ENCODE measurements at places on chromosomes 12 and 14. TPM values are rescaled to one million over a fixed set of nuclear protein-coding genes. Genes with fewer than 3 reads are reported as not detected.

- no peaks in the 10 kb centered on the region for H3K27me3 ChIP-seq
- DNase-seq: no peak
- H3K4me3 ChIP-seq: no peak overlapping the region
These were observed 35.4 kb upstream of the AACS start for GRCh38 chr12:125029761-125030358.

DNA sequence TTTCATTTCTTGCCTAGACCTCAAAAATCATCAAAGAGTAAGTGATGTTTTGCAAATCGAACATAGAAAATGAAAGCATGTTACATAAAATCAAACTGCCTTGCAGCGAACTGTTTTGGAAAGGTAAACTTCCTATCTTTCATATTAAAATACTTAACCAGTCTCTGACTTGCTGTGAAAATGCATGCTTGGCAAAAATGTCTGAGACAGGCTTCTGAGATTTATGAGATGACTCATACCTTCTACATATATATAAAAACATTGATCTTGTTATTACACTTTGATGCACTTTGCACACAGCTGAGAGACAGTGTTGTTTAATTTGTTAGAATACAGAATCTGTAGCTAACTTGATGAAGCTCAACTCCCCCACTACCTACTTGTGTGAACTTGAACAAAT lies 179.1 kb downstream of the KITLG start:
- H3K4me3 ChIP-seq: no peak overlapping the region
- H3K4me1 ChIP-seq: no peaks in the 10 kb centered on the region
- peak; percentile 10 for DNase-seq
- H3K36me3 ChIP-seq: no peaks in the 10 kb centered on the region
- H3K27ac ChIP-seq: no peak overlapping the region
- no peaks in the 10 kb centered on the region for H3K27me3 ChIP-seq

DNA sequence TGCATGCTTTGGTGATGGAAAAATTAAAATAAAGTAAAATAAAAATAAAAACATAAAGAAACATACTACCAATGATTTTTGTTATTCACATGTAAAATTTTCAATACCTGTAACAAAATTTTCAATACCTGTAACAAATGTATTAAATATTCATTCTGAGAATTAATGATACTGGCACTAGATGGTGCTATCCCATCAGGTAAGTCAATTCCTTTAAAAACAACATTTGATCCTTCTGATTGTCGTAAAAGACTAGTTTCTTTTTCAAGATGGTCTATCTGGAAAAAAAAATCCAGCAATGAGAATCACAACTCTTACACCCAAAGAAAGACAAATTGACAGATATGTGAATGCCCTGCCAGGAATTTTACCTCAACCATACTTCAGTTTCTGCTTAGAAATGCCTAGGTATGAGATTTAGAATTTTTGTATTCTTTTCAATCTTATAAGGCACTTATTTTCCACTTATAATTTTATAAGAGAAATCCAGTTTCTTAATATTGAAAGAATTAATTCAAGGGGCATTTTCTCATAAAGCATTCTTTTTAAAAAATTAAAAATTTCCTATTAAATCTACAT lies 30.7 kb downstream of the CEP290 start:
- H3K36me3 ChIP-seq: peaks cover 22% of the 10 kb centered on the region
- no peaks in the 10 kb centered on the region for H3K27me3 ChIP-seq
- no peaks in the 10 kb centered on the region for H3K4me1 ChIP-seq
- no peak overlapping the region for H3K27ac ChIP-seq
- no peak overlapping the region for H3K4me3 ChIP-seq

GRCh38 chr12:124082687-124083086 lies 109.7 kb downstream of the ZNF664 start:
- H3K36me3 ChIP-seq: no peaks in the 10 kb centered on the region
- H3K4me3 ChIP-seq: no peak overlapping the region
- no peaks in the 10 kb centered on the region for H3K4me1 ChIP-seq
- no peak for DNase-seq
- no peak overlapping the region for H3K27ac ChIP-seq
- H3K27me3 ChIP-seq: no peaks in the 10 kb centered on the region

DNA sequence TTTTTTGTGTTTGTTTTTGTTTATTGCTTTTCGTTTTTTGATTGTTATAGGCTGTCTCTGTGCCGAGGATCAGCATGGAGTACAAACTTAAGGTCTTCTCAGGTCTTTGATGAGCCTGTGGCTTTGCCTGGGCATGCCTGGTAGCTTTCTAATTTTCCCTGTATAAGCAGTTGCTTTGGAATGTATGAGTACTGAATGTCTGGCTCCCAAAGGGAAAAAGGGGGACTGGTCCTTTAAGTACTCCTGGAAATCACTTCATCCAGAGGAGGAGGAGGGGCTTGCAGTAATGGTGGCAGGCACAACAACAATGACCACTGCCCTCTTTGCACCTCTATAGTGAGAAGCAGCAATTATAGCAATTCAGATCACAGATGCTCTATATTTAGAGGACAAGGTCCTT lies 67.6 kb upstream of the TTC7B start:
- no peak overlapping the region for H3K27ac ChIP-seq
- no peaks in the 10 kb centered on the region for H3K4me1 ChIP-seq

DNA sequence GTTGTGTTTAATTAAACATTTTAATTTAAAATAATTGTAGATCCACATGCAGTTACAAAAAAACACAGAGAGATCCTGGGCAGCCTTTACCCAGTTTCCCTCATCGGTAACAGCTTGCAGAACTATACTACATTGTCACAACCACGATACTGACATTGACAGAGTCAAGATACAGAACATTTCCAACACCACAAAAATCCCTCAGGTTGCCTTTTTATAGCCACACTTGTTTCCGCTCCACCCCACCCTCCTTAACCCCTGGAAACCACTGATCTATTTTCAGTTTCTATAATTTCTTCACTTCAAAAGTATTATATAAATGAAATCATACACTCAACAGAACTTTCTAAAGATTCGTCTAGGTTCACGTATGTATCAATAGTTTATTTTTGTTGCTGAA lies 458.8 kb upstream of the SOX5 start:
- H3K36me3 ChIP-seq: no peaks in the 10 kb centered on the region
- no peaks in the 10 kb centered on the region for H3K27me3 ChIP-seq
- H3K4me3 ChIP-seq: no peak overlapping the region
- no peaks in the 10 kb centered on the region for H3K4me1 ChIP-seq
- no peak for DNase-seq

GRCh38 chr12:2113119-2113912 lies 60.5 kb downstream of the CACNA1C start:
- no peak for DNase-seq
- H3K36me3 ChIP-seq: no peaks in the 10 kb centered on the region
- H3K27me3 ChIP-seq: no peaks in the 10 kb centered on the region
- no peak overlapping the region for H3K4me3 ChIP-seq
- H3K27ac ChIP-seq: no peak overlapping the region
- H3K4me1 ChIP-seq: no peaks in the 10 kb centered on the region

GRCh38 chr14:104051092-104051813 lies 34.2 kb upstream of the ASPG start:
- H3K36me3 ChIP-seq: no peaks in the 10 kb centered on the region
- no peaks in the 10 kb centered on the region for H3K4me1 ChIP-seq
- H3K27ac ChIP-seq: no peak overlapping the region
- DNase-seq: no peak
- no peak overlapping the region for H3K4me3 ChIP-seq

GRCh38 chr14:83463500-83464098 lies 1929.9 kb upstream of the SEL1L start:
- H3K36me3 ChIP-seq: no peaks in the 10 kb centered on the region
- H3K27me3 ChIP-seq: no peaks in the 10 kb centered on the region
- H3K27ac ChIP-seq: no peak overlapping the region

Gene CABP1
- 1.6 TPM for total RNA-seq

Gene BCAT1
- 185 TPM for total RNA-seq

Gene TSPAN11
- total RNA-seq: 20.9 TPM

Gene GPRC5D
- total RNA-seq: not detected

Gene AICDA
- total RNA-seq: not detected

Gene CD163
- not detected for total RNA-seq

Data from A673 (cell line).